Inflammatory macrophage (primary cell): ENCODE measurements at places on chromosomes 11 and 22.

DNA sequence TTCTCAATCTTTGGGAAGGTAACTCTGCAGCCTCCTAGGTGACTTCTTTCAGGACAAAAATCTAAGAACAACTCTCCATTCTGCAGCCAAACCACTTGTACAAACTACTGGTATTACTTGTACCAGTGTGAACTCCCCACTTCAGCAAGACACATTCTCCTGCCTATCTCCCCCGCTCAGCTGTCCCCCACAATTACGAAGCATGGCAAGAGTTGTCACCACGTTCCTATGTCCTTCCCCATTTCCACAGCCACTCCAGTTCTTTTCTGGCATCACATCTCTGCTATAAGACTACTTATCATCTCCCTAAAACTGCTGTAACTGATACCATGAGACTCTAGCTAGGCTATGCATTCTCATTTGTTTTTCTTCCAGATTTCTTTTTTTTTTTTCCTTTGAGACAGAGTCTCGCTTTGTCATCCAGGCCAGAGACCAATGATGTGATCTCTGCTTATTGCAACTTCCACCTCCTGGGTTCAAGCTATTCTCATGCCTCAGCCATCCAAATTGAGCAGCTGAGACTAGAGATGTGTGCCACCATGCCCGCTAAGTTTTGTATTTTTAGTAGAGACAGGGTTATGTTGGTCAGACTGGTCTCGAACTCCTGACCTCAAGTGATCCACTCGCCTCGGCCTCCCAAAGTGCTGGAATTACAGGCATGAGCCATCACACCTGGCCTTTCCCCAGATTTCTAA lies 71.9 kb upstream of the CDON start:
- no peak for DNase-seq

- DNase-seq = no peak
Observed at GRCh38 chr11:44450295-44450932, 115.0 kb upstream of the CD82 start.

GRCh38 chr22:21947040-21948014 lies 5.3 kb downstream of the PPM1F start:
- DNase-seq = peak; percentile 29

- no peak for DNase-seq
Observed at GRCh38 chr11:101786421-101786820, 128.4 kb upstream of the CEP126 start.

DNA sequence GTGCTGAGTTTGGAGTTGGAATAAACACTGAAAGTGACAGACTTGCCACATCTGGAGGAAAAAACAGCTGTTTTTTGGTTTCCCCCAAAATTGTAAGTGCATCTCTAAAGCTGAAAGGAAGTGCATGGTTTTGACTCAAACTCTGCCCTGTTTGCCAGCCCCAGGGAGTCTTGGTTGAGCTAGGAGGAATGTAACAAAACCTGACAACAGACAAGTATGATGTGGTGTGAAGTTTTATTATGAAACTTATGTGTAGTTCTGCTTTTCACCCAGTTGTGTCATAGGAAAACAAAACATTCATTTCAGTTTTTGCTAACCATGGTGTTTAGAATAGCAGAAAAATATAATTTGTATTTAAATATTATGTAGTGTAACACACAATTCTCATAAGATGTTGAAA lies 31.7 kb upstream of the PDE3B start:
- DNase-seq = peak; percentile 82

DNA sequence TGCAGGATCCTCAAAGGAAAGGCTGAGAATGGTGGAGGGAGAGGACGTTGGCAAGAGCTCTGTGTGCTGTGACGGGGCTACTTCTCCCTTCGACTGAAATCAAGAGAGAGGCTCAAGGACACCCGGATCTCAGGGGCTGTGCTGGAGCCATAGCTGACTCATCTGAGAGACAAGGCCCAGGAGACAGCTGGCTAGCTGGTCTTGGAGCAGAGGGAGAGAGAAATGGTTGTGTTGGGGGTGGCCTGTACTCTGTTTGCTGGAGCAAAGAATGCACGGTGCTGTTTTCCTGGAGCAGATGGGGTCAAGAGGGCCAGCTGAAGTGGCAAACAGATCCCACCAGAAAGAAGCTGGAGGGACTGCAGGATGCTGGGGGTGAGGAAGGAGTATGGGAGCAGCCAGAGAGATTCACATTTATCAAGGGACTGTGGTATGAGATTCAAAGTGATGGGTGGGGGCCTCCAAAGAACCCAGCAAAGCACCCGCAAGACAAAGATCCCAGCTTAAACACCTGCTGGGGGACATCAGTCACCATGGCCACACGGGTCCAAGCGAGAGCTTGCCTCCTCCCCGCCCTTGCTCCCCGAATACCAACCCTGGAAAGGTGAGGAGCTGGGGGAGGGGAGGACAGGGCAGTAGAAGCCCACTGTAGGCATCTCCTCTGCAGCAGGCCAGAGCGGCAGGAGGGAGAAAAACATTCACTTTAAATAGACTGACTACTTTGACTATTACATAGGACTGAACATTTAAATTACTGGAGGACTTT lies 40.8 kb downstream of the MAP6 start:
- no peak for DNase-seq

DNA sequence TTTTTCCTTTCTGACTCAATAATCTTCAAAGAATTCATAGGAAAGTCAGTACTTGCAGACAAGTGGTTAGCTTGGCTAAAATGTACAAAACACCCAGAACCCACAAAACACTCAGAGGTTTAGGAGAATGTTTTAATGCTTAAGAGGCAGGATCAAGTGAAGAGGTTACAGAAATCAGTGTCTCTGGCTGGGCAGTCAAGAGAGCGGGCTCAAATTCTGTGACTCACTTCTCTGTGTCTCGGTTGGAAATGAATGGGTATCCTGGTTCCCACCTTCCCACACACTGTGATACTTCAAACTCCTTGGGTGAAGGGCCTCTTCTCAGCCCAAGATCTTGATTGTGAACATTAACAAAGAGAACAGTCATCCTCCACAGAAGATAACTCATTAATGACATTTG lies 3.8 kb downstream of the MPEG1 start:
- no peak for DNase-seq

- DNase-seq = no peak
Observed at GRCh38 chr11:64482588-64482987, 108.4 kb upstream of the SLC22A12 start.

DNA sequence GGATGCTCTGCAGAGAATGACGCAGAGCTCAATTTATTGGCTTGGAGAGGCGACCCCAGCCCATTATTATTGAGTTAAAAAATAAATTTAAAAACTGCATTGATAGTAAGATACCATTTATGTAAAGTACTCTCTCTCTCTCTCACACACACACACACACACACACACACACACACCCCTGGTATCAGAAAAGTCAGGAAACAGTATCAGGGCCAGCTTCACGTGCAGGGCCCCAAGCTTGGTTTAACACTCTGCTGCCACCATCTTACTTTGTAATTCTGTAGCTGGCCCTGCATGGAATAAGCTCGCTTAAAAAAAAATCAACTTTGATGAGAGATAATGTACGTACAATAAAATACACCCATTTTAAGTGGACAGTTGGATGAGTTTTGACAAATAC lies 59.8 kb upstream of the CD5 start:
- DNase-seq = no peak

DNA sequence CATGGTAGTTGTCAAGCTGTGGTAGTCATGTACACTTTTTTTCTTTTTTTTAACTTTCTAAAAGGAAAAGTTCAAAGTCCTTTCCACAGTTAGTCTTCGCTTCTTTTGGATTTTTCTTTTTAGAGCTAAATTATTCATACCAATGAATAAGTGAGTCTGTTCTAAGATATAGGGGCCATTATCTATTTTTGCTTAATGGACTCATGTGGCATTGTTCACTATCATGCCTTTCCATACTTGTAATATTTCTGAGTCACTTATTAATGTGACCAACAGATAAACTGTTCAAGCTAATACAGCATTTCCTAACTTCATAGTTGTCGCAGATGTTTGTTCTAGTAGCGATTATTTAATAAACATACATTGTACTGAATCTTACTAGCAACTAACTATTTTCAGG lies 8.0 kb upstream of the B3GNT6 start:
- DNase-seq = no peak

- no peak for DNase-seq
Observed at GRCh38 chr22:23709107-23709506, 18.3 kb downstream of the RGL4 start.

DNA sequence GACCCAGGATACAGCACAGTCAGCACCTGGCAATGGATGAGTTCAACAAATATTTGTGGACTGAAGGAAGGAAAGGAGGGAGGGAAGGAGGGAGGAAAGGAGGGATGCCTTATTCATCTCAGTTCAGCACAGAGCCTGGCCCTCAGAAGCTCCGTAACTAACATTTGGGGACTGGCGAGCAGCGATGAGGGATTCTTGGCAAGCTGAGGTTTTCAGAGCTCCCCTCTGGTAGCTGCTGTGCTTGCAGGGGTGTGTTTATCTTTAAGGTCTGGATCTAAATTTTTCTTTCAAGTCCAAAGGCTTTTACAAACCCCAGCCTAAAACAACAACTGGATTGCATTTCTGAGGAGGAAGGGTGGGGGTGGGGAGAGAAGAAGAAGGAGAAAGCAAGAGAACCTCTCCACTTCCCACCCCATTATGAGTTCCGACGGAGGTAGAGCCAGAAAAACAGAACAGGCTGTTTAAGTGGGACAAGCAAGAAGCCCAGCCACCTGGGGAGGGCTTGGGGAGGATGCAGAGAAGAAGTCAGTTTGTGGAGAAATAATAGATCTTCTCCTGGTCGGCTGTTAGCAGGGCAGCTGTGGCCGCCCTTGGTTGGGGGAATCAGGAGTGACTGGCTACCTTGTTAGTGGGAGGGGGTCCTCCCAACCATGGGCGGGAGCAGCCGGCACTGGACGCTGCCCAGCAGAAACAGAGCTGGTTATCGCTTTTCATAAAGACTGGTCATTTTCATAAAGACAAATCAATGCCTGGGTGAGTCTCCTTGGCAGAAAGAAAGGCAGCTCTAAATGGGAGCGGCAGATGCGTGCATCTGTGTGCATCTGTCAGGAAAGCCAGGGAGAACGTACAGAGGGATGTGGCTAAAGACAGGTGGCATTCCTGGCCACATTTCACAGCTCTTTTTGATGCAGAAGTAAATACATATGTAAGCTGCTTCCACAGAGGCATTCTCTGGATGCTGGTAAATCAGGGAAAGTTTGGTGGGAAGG lies 78.0 kb downstream of the TSPAN18 start:
- no peak for DNase-seq

DNA sequence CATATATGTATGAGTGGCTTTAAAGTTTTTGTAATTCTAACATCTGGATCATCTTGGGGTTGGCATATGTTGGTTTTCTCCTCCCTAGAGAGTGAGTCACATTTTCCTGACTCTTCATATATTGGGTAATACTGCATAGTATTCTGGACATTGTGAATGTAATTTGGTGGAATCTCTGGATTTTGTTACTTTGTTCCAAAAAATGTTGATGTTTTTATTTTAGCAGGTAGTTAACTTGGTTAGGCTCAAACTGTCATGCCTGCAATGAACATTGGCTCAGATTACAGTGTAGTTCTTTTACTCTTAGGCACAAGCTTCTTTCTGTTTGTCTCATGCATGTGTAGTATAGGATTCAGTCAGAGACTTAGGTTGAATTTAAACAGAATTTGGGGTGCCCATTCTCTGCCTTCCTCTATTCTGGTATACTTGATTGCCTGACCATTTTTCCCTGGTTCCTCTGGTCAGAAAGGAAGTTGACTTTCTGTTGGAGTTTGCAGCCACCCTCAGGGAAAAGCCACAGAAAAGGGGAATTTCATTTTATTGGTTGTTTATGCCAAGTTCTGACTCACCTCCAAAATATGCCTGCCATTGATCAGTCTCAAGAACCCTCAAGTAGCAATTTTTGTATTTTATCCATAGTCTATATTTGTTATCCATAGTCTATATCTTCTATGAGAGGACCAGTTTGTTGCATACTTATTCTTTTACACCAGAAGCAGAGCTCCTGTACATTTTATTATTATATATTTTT lies 151.7 kb downstream of the UVRAG start:
- peak; percentile 63 for DNase-seq

DNA sequence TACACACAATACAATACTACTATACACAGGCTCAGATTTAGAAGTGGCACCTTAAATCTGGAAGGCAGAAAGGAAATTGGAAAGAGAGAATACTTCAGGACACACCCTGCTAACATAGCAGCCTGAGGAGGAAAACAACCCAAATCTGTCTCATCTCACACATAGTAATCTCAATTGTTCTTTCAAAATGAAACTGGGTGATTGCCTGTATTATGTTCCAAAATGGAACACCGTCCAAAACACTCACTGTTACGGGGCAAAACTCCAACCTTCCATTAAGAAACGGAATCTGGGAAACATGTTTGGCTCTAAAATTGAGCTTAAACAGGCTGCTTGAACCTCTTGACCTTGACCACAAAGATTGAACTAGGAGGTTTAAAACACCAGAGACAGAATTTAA lies 572.6 kb downstream of the OPCML start:
- DNase-seq = no peak

DNA sequence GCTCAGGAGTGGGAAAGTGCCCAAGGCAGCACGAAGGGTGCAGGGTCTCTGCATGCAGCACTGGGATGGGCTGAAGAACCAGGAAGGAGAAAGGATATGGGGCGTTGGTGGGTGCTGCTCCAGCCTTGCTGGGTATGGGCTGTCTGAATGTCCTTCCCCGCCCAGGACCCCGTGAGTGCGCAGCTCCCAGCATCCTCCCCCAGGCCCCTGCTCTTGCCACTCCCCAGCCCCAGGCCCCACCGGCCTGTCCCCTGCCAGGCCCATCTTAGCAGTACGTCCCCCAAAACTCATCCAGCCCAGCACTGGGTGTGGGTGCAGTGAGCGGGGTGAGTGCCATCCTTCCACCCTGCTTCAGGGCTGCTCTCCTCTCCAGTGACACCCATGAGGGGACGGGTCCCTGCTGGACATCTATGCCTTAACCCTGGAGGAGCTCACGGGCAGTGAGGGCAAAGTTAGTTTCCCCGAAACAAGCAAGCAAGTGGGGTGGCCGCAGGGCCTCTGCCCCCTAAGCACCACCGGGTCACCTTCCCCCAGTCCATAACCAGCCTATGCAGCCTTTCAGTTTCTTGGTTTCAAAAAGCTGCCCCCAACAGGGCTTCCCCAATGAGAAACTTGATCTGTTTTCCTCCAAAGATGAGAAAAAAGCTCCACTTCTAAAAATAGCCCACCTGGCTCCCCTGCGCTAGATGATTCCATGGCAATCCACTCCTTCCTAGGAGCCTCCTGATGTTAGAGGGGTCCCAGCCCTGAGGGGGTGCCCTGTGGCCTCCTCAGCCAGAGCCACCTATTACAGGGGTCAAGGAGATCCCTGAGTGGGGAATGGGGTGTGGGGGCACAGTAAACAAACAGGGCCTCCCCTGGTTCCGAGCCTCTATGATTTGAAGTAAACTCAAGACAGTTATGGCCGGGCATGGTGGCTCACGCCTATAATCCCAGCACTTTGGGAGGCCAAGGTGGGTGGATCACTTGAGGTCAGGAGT lies 103.8 kb downstream of the MORC2 start:
- no peak for DNase-seq
